ELR (cell line): ENCODE measurements at places on chromosomes 13 and 19.

DNA sequence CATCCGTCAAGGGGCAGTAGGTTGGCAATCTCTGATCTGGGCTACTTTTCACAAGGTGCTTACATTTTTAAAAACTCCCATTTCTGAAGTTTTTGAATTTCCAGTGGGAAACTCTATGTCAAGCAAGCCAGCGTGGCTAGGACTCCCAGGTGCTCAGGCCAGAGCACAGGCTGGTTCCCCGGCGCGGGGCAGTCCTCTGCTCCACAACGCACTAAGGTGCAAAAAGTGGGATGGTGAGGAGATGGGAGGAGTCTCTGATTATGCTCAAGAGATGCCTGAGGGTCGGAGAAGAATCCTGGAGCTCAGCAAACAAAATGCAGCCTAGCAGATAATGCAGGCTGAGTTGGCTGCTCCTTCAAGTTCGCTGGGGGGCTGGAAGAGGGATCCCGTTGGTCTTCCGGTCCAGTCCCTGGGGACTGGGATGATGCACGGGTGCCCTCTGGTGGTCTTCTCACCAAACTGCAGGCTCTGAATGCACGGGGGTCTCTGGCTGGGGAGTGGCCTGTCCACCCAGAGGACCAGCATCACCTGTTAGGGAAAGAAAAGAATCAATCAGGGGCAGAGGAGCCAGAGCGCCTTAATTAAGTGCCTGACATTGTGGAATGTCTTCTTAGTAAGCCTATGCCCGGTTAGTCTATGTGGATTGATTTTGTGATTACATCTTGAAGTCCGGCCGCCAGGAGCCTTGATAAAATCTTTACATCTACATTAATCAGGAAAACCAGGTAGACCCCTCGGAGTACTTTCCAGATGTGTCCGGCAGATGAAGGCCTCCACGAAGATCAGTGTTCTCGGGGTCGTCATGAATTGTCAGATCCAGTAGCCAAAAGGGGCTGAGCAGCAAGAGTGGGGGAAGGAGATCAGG lies 244.4 kb upstream of the MAB21L1 start:
- DNase-seq = peak; percentile 77

GRCh38 chr13:40585911-40586471 lies 80.5 kb downstream of the FOXO1 start:
- peak; percentile 9 for DNase-seq

GRCh38 chr13:19695829-19696228 lies 62.4 kb downstream of the MPHOSPH8 start:
- DNase-seq = no peak

DNA sequence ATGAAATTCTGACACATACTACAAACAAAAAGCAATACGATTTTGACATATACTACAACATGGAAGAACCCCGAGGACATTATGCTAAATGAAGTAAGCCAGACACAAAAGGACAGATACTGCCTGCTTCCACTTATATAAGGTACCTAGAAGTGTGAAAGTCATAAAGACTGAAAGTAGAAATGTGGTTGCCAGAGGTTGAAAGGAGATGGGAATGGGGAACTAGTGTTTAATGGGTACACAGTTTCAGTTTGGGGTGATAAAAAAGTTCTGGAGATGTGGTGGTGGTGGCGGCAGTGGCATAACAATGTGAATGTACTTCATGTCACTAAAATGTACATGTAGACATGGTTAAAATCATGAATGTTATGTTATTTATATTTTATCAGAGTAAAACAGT lies 12.1 kb upstream of the NDFIP2 start:
- DNase-seq = no peak

- no peak for DNase-seq
Measured at GRCh38 chr19:44579663-44580365, 33.5 kb upstream of the IGSF23 start.

DNA sequence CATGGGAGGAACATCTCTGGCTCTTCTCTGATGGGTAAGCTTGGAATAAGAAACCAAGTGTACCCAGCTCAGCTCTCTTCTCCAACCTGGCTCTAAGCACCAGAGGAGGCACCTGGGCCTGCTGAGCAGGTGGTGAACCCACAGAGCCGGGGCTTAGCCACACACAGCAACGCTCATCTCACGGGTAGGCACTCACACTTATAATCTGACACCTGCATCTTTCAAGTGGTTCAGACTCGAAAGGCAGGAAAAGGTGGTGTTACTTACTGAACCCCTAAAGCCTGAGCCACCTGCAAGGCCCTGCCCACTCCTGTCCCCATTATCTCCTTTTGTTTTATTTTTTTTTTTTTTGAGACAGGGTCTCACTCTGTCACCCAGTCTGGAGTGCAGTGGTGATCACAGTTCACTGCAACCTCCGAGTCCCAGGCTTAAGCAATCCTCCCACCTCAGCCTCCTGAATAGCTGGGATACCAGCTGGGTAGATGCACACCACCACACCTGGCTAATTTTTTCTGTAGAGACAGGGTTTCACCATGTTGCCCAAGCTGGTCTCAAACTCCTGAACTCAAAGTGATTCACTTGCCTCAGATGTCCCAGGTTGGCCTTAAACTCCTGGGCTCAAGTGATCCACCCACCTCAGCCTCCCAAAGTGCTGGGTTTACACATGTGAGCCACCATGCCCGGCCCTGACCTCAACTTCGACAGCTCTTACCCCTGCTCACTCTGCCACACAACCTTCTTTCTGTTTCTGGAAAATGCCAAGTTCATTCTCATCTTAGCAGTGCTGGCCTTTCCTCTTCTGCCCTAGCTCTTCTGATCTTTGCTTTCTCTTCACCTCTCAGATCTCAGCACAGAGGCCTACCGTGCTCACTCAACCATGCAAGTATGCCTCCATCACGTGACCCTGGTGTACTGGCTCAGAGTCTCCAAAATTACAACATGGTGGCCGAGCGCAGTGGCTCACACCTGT lies 9.7 kb downstream of the FBXL12 start:
- DNase-seq = no peak
